ENCODE measurements at places on chromosomes 1 and 21. TPM values are rescaled to one million over a fixed set of nuclear protein-coding genes. Genes with fewer than 3 reads are reported as not detected.

Gene XKR8
- total RNA-seq, result 5.5 TPM

Gene DRAXIN
- total RNA-seq, result not detected

Gene CFHR4
- not detected for total RNA-seq

Gene ORC1
- total RNA-seq, result 0.22 TPM

Gene GPR153
- 2.4 TPM for total RNA-seq

Gene KLHDC8A
- total RNA-seq, result 1.7 TPM

Gene MYBPHL
- total RNA-seq, result 2.3 TPM

Gene LEMD1
- 1.4 TPM for total RNA-seq

Gene VPS72
- 24.2 TPM for total RNA-seq

Gene TLR5
- total RNA-seq, result 13.9 TPM

Gene OR2M3
- not detected for total RNA-seq

Gene RUSC1
- 26.3 TPM for total RNA-seq

Gene TSPAN2
- 4.9 TPM for total RNA-seq

Gene USH2A
- not detected for total RNA-seq

Gene RHBG
- total RNA-seq, result not detected

Gene DNASE2B
- 4.3 TPM for total RNA-seq

Gene SLC37A1
- 69.9 TPM for total RNA-seq

Gene C1QA
- 688 TPM for total RNA-seq

Gene LRRC38
- not detected for total RNA-seq

Gene ADGRL4
- total RNA-seq, result 4.2 TPM

Gene RSRP1
- total RNA-seq, result 125 TPM

Gene C1orf116
- 219 TPM for total RNA-seq

Gene SLAMF6
- total RNA-seq, result 2.7 TPM

Gene TBX15
- 0.83 TPM for total RNA-seq
